Cardiac septum (tissue), 1 donor: ENCODE measurements at places on chromosomes 4 and X. TPM values are rescaled to one million over a fixed set of nuclear protein-coding genes. Genes with fewer than 3 reads are reported as not detected.

GRCh38 chr4:186957952-186958555 lies 234.4 kb upstream of the FAT1 start:
- no peak for DNase-seq

GRCh38 chr4:30870513-30870912 lies 150.3 kb downstream of the PCDH7 start:
- DNase-seq = no peak

DNA sequence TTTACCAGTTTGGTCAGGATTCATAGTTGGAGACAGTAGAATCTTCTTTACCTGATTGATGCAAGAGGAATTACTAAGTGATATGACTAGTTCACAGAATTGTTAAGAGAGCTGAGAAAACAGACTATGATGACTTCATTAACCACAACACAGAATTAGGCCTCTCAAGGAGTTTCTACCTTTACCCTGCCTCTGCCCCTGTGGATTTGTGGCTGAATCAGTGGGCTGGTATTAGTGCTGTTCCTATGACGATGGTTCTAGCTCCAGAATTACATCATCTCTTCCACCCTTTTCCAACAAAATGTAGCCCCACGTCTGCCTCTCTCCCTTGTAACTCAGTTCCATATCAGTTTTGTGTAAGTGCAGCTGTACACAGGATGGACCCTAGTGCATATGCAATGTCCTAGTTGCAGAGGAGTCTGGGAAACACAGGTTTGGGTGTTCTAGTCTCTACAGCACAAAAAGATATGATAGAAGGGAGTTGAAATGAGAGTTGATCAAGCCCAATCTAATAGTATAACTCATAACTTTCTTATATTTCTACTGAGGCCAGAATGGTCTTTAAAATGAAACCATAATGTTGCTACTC lies 99.3 kb downstream of the ANXA5 start:
- no peak for DNase-seq

Gene RIPPLY1
- total RNA-seq = not detected

DNA sequence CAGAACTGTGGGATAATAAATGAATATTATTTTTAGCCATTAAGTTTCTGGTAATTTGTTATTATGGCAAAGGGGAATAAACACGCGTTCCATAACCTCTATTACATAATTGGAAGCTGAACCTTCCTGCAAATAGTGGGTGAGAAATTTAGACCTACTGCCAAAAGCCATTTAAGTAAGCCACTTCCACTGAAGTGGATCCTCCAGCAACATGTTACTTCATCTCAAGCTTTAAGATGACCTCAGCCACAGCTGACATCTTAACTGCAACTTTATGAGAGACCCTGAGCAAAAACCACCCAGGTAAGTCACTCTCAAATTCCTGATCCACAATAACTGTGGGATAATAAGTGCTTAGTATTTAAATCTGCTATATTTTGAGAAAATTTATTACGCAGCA lies 1048.6 kb downstream of the FAM133A start:
- DNase-seq = no peak

Gene ZC4H2
- total RNA-seq = 4.8 TPM
